Activated naive CD4-positive, alpha-beta T cell (primary cell): ENCODE measurements at places on chromosomes 5 and 9.

DNA sequence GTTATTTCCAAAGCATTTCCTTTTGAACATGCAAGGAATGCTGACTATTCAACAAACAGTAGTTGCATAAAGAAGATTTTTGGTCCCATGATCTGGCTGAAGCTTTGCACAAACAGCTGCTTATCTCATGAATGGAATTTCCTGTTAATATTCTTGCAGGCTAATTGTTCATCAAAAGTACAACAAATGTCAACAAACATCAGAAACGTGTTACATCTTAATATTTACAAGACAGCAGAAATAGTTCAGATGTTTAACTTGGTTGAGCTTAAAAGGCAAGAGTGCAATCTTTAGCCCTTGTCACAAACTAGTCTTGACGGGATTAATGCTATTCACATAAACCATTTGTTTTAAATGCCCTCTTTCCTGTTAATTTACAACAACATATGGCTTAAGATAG is 47.9 kb upstream of the BASP1 start:
- DNase-seq: no peak

- no peak for DNase-seq
These were observed 508.6 kb upstream of the FAM174A start for GRCh38 chr5:100026606-100027005.

GRCh38 chr9:69027355-69028097 is 8.0 kb upstream of the FXN start:
- DNase-seq: no peak

- peak; percentile 29 for DNase-seq
These were observed 18.0 kb downstream of the MGAT1 start for GRCh38 chr5:180784497-180785097.

GRCh38 chr5:58849223-58849622 is 266.3 kb downstream of the RAB3C start:
- no peak for DNase-seq

DNA sequence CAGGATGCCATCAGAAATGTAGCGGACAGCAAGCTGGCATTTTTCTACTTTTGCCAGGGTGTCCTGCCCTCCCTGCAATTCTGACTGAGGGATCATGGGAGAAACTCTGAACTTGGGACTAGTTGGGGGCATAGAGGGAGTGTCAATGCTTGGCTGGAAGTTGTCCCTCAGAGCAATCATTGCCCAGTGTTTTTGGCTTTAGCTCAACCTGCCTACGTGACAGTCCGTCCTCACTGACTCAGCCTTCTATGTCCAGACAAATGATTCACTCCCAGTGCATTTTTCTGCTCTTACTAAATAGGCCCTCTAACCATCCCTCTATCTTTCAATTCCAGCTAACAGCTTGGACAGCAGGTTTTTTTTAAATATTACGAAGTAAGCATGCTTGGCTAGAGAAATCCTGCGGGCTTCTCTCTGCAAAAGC is 627.4 kb downstream of the TLR4 start:
- DNase-seq: no peak

GRCh38 chr5:180006141-180006540 is 65.4 kb downstream of the RNF130 start:
- no peak for DNase-seq

- DNase-seq: no peak
These were observed 2.4 kb upstream of the UHRF2 start for GRCh38 chr9:6410633-6411032.

GRCh38 chr9:99054581-99054980 is 50.3 kb upstream of the TGFBR1 start:
- no peak for DNase-seq

DNA sequence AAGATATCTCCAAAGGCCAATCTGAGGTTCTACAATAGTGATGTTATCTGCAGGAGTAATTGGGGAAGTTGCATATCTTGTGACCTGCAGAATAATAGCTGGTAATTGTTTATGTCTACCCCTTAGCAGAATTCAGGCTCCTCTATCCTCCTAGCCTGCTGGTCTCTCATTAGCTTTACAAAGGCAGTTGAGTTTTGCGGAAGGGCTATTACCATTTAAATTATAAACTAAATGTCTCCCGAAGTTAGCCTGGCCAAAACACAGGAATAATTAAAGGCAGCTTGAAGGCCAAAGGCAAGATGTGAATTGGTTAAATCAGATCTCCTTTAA is 168.7 kb downstream of the TTC39B start:
- no peak for DNase-seq
